ENCODE measurements at places on chromosomes 16 and 17.

- no peak for DNase-seq
Observed at GRCh38 chr16:9112166-9112843, 20.9 kb downstream of the HAPSTR1 start.

DNA sequence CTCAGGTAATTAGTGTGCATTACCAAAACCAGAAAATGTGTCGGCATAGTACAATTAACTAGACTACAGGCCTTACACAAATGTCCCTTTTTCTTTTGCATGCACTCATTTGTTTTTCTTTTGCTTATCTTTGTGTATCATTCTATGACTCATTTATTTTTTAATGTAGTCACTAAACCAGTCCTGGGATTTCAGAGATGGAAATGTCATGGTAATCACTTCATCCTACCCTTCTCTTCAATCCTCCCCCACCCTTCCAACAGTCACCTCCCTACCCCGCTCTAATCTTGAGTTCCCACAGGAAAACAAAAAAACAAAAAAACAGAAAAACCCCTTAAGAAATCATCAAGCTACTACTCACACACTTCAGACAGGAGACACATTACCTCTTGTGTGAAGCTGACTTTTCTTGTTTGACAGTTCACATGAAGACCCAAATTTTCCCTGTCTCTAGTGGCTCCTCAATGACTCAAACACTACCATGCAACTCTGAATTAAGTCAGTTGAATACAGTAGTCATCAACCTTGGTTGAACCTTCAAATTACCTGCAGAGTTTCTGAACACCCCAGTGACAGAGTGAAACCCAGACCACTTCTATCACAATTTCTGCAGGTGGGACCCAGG, 242.4 kb upstream of the SALL1 start:
- DNase-seq, result no peak

- DNase-seq, result no peak
Observed at GRCh38 chr16:90020838-90021382, 1.7 kb upstream of the DBNDD1 start.

GRCh38 chr17:68134046-68134637, 98.6 kb downstream of the KPNA2 start:
- DNase-seq, result no peak

DNA sequence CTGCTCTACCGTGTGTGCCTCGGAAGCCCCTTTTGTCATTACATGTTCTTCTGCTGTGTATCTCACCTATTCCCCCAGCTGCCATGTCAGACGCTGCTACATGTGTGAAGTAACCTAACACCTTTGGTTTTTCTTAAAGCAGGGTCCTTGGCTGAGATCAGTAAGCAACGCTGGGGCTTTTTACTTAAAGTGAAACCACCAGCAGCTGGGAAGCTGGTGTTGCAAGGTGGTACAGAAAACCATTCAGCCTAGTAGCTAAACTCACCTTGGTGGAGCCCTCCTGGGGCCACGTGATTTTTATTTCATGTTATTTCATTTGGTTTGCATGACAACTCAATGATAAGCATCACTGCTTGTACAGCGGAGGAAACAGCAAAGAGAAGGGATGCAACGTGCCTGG, 62.6 kb downstream of the PLCG2 start:
- peak; percentile 47 for DNase-seq

- no peak for DNase-seq
Observed at GRCh38 chr16:11615748-11616447, 29.2 kb upstream of the LITAF start.

DNA sequence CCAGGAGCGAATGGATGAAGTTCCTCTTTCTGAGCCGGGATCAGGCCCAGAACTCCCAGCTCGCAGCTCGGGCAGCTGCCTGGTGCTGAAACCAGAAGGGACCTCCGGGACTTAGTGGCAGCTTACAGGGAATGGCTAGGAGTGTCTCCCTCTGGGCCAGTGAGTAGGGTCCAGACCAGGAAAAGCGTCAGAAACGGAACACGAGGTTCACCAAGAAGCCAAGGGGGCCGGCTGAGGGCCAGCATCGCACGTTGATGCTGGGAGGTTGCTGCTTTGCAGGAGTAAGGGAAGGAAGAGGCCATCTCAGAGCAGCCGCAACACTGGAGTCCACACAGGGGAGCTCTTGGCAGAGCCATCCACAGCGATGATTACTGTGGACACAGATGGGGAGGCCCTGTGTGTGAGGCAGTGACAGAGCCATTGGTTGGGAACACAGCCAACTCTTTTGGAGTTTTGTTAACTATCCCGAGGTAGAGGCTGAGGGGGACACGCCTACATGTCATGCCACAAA, 74.0 kb upstream of the CREBBP start:
- no peak for DNase-seq

DNA sequence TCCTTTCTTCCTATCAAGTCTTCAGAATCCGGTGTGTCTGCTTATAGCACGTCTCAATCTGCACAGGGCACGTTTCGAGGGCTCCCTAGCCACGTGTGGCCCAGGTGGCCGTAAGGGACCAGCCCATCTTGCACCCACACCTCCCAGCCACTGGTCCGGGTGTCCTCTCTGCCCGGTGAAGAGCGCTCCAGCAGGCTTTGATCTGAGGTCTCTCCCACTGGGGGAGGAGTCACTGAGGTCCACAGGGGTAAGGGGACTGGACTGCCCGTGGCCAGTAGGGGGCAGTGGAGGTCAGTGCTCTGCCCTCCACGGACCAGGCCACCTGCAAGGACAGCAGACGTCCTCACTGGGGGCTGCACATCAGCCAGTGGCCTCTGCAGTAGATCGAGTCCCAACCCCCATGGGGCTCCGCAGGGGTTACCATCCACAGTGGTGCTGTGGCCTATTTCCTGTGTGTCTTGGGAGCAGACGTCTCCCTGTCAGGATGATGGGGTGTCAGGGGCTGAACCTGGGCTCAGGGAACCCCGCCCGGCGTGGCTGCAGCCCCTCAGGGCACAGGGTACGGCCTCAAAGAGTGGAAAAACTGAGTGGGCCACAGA, 204.1 kb upstream of the CIBAR2 start:
- DNase-seq, result peak; percentile 64

- DNase-seq, result no peak
Observed at GRCh38 chr16:73753931-73754330, 542.7 kb upstream of the PSMD7 start.

- no peak for DNase-seq
Observed at GRCh38 chr16:57608462-57609113, 19.8 kb upstream of the ADGRG1 start.
